ENCODE measurements at places on chromosomes 6 and 20. TPM values are rescaled to one million over a fixed set of nuclear protein-coding genes. Genes with fewer than 3 reads are reported as not detected.

DNA sequence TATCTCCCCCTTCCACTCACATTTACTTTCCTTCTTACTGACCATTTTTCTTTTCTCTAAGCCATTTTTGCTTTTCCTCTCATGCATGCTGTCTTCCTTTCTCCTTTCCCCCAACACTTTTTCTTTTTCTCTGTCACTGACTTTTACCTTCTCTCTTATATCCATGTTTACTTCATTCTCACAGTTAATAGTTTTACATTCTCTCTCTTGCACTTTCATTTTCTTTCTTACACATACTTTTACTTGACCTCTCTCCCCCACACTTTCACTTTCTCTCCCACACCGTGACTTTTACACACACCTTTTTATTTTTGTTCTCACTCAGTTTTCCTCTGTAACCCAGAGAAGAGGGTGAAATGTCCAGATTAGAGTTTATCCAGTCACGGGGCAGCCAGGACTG lies 636.3 kb downstream of the PTPRT start:
- H3K4me3 ChIP-seq, result no peak overlapping the region
- H3K27me3 ChIP-seq, result no peaks in the 10 kb centered on the region
- no peak overlapping the region for H3K27ac ChIP-seq
- no peaks in the 10 kb centered on the region for H3K4me1 ChIP-seq
- DNase-seq, result no peak

DNA sequence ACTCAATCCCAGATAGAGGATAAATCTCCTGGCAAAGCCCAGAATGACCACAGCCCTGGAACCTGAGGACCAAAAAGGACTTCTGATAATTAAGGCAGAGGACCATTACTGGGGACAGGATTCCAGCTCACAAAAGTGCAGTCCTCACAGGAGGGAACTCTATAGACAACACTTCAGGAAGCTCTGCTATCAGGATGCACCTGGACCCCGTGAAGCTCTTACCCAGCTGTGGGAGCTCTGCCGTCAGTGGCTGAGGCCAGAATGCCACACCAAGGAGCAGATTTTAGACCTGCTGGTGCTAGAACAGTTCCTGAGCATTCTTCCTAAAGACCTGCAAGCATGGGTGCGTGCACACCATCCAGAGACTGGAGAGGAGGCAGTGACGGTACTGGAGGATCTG lies 992 bp downstream of the ZSCAN16 start:
- H3K4me3 ChIP-seq, result no peak overlapping the region
- peak overlapping the region; percentile 46 for H3K27ac ChIP-seq
- peaks cover 11% of the 10 kb centered on the region for H3K4me1 ChIP-seq
- DNase-seq, result no peak
- peaks cover 19% of the 10 kb centered on the region for H3K36me3 ChIP-seq

Gene BPIFB1
- polyA plus RNA-seq, result not detected

Gene ANKRD66
- polyA plus RNA-seq, result not detected

DNA sequence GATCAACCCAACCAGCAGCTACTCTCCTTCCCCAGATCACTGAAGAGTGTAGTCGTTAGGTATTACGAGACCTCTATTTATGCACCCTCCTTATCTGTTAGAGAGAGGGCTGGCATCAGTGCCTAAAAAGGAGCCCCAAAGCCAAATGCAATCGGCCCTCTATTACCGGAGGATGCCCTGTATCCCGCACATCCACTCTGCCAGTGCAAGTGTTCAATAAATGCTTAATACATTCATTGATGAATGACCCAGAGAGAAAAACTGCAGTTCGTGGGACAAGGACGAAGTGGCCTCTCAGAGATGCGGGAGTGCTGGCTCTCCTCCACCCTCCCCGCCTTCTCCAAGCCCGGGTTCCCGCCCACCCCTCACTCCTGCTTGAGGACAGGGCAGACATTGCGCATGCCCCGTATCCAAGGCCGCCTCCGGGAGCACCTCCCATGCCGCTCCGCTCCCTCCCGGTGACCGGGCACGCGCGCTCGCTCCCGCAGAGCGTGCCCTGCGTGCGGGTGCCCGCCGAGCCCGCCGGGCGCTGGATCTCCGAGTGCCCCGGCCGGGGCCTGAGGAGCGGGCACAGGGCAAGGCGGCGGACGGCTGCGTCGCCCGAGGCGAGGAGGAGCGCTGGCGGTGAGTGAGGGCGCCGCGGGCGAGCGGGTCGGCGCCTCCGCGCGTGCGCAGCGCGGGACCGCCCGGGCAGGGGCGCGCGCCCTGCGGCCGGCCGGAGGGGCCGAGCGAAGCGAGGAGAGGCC lies 27.2 kb upstream of the BTBD3 start:
- no peaks in the 10 kb centered on the region for H3K36me3 ChIP-seq
- peaks cover 19% of the 10 kb centered on the region for H3K4me1 ChIP-seq
- DNase-seq, result peak; percentile 95
- peak overlapping the region; percentile 62 for H3K27ac ChIP-seq
- H3K4me3 ChIP-seq, result peak overlapping the region; percentile 85
- peaks cover 13% of the 10 kb centered on the region for H3K27me3 ChIP-seq

Gene SS18L1
- 21.0 TPM for polyA plus RNA-seq

DNA sequence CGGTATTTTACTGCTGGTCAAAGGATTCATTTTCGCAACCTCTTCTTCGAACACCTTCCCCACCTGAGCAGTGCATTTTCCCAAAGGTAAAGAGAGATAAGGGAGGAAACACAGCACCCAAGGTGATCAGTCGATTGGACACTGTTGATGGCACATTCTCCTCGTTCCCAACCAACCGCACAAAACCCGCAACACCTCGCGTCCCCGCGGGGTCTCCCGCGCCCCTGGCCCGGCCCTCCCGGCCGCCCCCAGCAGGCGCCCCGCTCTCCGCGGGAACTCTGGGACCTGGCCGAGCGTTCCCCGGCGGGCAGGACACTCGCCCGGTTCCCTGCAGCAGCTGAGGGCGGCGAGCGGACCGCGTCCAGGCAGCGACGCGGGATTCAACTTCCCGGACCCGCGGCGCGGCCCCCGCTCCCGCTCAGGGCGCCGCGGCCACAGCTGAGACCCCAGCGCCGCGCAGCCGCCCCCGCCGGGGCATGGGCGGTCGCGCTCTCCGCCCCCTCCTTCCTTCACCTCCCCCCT lies 506 bp downstream of the RGS17 start:
- peaks cover 14% of the 10 kb centered on the region for H3K4me1 ChIP-seq
- peak overlapping the region; percentile 70 for H3K4me3 ChIP-seq

Gene RNGTT
- 2.1 TPM for polyA plus RNA-seq

- no peak for DNase-seq
- no peaks in the 10 kb centered on the region for H3K36me3 ChIP-seq
- no peaks in the 10 kb centered on the region for H3K27me3 ChIP-seq
Observed at GRCh38 chr6:89487864-89488263, 54.9 kb downstream of the ANKRD6 start.

Gene RBPJL
- not detected for polyA plus RNA-seq

DNA sequence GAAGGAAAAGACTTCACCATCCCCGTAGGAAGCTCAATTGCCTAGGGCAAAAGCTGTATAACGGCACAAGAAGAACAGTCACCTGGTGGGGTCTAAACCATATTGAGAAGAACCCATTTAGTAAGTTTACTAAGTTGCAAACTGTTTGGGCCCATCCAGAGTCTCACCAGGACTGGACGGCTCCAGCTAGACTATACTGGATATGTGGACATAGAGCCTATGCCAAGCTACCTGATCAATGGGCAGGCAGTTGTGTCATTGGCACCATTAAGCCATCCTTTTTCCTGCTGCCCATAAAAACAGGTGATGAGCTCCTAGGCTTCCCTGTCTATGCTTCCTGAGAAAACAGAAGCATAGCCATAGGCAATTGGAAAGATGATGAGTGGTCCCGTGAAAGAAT lies 293.9 kb downstream of the RNGTT start:
- no peak overlapping the region for H3K27ac ChIP-seq
- DNase-seq, result no peak
- no peaks in the 10 kb centered on the region for H3K27me3 ChIP-seq
- H3K36me3 ChIP-seq, result no peaks in the 10 kb centered on the region
- no peak overlapping the region for H3K4me3 ChIP-seq
- no peaks in the 10 kb centered on the region for H3K4me1 ChIP-seq

Gene ZKSCAN3
- 2.5 TPM for polyA plus RNA-seq

Gene ABHD16B
- not detected for polyA plus RNA-seq

Measured in endothelial cell of umbilical vein (primary cell).